Retina (tissue), 1 donor: ENCODE measurements at places on chromosomes 12 and 14.

DNA sequence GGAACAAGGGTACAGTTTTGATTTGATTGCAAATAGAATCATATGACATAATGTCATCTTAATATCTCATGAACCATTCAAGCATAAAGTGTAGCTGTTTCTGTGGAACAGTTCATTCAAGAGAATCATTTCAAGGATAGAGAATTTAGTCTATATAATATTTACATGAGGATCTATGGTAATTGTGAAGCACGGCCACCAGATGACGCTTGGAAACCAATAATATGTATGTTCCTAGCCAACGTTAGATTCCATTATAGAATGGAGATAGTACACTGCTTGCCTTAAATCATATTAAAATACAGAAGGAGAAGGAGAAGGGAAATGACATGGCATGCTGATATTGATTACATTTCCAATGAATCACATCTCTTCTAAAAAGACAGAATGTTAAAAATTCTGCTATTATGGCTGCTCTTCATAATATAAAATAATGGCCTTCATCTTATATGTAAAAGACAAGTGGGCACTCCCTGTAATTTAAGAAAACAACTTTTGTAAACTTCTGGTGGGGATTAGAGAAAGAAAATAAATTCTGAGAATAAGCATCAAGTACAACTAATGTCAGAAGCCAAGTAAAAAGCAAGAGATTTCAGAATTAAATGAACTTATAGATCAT, 351.0 kb downstream of the NAV3 start:
- no peak for DNase-seq

DNA sequence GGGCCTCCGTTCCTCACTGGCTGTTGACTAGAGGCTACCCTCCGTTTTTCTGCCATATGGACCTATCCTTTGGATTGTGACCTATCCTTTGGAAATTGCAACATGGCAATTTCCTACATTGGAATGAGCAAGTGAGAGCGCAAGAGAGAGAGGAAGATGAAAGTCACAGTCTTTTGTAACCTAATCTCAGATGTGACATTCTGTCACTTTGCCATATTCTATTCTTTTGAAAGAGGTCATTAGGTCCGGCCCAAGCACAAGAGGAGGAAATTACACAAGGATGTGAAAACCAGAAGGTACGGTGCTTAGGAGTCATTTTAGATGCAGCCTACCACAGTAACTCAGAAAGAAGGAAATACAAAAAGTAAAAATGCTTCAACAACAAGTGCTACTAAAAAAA, 47.3 kb upstream of the SRP54 start:
- no peak for DNase-seq

DNA sequence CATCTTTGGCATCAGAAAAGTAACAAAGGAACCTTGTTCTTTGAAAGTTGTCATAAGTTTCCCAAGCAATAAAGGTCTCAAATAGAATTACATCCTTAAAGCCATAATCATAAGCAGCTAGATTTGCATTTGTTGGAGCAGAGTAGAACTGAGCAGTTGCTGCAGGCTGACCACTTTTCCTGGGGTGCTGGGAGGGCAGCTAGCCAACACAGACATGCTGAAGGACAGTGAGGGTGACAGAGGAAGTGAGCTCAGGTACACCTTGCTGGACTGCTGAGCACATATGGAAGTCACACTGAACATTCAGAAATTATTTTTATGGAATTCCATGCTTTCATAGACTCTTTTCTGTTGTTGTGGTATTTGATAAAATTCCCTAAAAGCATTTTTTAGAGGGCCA, 66.2 kb downstream of the MARK3 start:
- no peak for DNase-seq

DNA sequence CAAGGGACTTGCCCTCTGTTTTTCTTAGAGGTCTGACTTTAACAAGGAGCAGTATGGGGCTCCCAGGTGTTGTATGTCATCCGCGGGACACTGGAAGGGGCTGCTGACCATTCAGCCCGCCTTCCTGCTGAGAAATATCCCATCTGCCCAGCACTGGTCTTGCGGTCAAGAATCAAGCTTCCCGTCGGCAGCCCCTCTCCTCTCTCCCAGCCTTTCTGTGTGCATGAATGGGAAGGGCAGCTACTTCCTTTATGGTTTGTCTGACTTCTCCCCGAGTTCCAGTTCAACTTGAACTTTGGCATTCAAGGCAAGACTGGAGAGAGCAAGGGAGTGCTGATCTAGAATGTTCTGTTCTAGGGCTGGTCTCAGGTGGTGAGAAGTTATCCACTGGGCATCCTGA, 51.5 kb downstream of the PSMA6 start:
- no peak for DNase-seq

- DNase-seq = no peak
These were observed 1019.2 kb downstream of the AACS start for GRCh38 chr12:126084480-126084879.
